ENCODE measurements at places on chromosomes 2 and 18. TPM values are rescaled to one million over a fixed set of nuclear protein-coding genes. Genes with fewer than 3 reads are reported as not detected.

GRCh38 chr2:67616749-67617148 lies 219.6 kb downstream of the ETAA1 start:
- DNase-seq = no peak

DNA sequence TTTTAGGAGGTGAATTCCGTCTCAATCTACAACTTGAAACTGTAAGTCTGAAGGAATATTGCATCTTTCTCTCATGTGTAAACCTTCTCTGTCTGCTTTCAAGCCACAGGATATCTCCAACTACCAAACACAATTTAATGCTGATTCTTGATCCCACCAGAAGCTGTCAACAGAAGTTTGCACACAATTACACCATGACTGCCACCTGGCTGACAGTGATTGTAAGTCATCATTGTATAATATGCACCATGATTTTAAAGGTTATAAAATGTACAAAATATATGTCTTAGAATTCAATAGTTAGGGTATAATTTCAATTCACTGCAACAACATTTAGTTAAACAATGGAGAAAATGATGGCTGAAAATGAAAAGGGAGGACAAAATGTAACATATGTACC lies 18.4 kb downstream of the PREPL start:
- no peak for DNase-seq

DNA sequence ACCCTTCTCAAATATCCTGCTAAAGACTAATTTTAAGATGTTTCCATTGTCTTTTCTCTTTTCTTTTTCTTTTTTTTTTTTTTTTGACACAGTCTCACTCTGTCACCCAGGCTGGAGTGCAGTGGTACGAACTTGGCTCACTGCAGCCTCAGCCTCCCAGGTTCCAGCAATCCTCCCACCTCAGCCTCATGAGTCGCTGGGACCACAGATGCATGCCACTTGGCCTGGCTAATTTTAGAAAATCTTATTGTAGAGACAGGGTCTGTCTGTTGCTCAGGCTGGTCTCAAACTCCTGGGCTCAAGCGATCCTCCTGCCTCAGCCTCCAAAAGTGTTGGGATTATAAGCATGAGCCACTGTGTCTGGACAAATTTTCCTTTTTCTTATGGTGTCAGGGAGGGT lies 167.5 kb downstream of the MCFD2 start:
- DNase-seq = no peak

MFSD2B gene
- not detected for total RNA-seq

DNA sequence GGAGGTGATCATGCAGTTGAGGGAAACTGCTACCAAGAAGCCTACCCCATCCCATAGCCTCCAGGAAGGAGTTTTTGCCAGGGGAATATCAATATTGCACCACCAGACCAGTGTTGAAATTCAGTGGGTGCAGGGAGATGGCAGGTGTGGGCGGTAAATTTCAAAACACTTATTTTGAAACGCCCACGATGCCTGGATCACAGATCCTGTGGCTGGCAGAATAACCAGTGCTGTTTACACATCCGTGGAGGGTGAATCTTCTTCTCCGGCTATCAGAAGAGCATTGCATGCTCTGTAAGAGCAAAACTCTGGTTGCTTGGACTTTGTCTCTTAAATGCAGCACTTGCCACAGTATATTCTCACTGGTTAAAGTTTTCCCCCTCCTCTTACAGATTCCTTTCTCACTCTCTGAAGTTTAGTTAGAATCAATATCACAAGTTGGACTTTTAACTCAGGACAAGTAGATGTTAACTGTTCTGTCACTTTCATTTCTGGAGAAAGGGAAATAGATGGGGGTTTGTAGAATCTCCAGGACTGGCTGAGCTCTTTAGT lies 70.5 kb upstream of the ZCCHC2 start:
- DNase-seq = no peak

RTP5 gene
- total RNA-seq = not detected

- DNase-seq = no peak
Measured at GRCh38 chr2:163441603-163442002, 294.2 kb downstream of the FIGN start.

DNA sequence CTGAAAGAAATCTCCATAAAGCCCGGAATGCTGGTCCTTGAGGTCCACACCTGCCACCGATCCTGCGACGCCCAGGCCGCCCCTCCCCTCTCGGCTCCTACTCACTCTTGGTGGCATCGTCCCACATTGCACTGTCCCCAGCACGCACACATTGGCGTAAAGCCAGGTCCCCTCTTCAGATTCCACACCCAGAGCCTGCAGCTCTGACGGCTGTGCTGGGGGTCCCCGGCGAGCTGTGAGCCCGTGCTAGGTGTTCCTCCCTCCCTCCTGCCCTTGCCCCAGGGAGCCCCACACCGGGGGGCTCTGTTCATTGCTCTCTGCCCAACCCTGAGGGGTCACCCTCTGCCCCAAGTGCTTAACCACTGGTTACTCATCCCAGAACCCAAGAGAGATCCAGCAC lies 8.5 kb downstream of the TPO start:
- DNase-seq = no peak

CRYBA2 gene
- not detected for total RNA-seq

DNA sequence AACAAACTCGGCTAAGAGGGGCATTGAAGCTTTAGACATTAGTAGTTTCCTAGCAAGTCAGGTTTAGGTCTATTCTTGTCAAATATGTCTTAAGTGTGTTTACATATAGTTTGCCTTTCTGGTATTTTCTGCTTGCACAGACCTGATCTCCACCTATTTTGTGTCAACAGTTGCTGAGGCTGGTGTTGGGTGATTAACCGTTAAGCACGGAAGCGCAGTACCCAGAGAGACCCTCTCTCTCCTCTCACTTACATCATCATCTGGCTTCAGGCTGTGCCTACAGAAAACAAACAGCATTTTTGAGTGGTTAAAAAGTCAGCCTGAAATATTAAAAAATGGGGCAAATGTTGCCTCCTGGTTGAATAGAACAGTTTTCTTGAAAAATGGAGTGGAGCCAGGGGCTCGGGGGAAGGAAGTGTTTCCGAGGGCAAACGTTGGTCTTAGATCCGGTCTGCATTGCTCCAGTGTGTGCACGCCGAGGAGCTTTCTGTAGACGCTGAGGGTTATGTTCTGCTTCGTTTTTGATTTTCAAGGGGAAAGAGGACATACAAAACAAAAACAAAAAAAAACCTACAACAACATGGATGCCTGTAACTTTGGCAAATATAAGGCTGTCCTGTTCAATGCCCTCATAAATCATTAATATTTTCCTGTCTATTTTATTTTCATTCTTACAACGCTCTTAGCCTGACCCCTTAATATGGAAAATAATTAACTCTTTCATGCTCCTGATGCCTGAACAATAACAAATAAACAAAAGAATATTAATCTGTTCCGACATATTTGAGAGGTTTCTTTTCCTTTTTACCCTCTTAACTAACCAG lies 120.8 kb downstream of the MEIS1 start:
- DNase-seq = no peak

DNA sequence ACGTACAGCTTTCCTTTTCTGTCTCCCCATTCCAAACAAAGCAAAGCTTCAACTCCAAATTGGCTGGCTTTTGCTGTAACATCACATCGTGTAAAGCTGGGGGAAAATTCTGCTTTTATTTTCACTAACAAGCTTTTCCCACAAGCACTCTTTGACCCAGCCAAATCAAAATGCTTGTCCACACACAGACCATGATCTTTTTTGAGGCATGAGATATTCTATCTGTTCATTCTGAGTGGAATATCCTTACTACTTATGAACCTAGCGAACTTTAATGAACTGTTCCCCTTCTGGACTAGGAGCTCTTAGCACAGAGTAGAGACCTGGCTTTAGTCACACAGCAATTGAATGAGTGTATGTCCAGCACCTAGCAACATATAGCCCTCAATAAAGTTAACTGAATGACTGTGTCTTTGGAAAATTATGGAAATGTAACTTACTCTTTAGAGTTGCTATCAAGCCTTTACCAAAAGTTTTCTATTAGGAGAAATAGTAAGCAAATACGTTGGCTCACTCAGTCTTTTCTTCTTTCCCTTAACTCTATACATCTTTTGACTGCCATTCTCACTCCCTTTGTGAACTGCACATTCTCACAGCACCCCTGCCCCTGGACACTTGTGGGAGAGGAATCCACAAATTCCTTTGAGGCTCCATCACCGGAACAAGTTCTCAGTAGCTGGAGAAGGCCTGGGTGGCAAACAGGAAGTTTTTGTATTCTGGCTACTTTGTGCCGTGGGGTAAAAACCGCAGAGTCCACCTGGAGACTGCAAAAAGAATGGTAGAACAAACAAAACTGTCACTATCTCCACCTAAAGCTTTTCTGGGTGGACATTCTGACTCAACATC lies 1.3 kb upstream of the UBE2E3 start:
- no peak for DNase-seq

DNA sequence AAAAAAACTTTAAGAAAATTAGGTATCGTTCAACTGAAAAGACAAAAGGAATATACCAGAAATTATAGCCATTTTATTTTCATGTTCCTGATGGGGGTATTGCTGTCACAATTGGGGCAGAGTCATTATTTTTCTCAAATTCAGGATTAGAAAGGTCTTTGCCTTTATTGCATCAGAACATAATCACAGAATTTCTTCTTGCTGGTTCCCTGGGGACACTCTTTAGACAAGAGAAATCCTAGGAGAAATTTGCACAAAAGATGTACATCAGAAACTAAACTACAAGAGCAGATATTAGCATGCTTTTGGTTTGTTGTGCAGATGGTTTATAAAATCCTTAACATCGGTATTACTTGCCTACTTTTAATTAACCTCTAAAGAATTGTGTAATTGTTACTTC lies 103.2 kb downstream of the NCOA1 start:
- no peak for DNase-seq

DNA sequence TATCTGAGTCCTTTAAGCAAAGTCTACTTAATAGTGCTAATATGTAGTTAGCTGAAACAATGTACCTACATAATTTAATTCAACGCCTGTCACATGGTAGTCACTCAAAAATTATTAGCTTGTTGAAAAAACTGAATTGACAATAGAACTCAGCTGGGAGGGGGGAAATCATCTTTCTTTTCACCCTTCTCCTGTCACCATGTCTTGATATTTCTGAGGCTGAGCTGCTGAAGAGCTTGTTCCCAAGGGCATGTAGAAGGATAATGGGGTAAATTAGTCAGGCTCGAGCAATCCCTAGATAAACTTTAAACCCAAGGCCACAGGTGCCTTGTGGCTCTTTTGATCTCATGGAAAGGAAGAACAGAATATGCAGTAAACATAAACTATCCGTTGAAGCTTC lies 339.6 kb upstream of the LRATD1 start:
- DNase-seq = no peak

GRCh38 chr18:45339810-45340550 lies 275.3 kb upstream of the SLC14A2 start:
- DNase-seq = no peak

- DNase-seq = no peak
Measured at GRCh38 chr2:191150230-191150599, 579 bp downstream of the STAT4 start.

DNA sequence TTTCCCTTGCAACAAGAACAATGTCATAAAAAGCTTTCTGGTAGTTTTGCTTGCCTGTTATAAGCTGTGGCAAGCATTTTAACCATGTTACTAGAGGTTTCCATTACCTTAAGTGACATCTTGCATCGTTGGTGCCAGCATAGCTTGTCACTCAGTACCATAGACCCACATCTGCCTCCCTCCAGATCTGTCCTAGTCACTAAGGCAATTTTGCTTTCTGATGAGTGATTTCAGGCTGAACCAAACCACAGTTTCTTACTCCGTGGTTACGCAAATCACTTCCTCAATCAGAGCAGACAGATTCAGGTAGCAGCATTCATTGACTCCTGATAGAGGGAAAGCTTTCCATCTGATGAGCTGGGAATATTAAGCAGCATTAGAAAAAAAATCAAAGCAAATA lies 1057.5 kb upstream of the FAM98A start:
- no peak for DNase-seq

DNA sequence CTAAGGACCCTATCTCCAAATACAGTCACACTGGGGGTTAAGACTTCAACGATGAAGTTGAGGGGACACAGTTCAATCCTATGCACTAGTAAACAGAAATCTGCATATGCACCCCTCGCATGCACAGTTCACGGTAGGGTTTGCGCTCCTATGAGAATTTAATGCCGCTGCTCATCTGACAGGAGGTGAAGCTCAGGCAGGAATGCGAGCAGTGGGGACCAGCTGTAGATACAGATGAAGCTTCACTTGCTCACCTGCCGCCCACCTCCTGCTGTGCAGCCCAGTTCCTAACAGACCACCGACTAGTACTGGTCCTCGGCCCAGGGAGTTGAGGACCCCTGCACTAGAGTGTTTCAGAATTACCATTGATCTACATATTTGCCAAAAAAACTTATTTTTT lies 40.0 kb upstream of the FAHD2A start:
- DNase-seq = no peak

AKAIN1 gene
- not detected for total RNA-seq

DNA sequence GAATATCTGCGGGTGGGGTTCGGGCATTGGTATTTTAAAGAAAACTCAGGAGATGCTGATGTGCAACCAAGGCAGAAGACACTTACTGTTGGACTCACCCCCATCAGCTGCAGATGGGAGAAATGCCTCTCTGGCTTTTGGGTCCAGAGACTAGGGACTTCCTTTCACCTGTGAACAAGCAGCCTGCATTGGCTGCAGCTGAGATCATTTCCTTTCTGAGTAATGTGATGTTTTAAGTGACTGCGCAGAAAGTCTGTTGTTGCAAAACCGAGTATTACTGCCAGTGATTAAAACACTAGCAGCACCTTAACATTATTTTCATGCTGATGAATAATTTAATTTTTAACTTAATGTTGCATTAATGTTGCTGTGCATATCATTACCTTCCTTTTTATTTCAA lies 143.0 kb downstream of the TSN start:
- no peak for DNase-seq

DNA sequence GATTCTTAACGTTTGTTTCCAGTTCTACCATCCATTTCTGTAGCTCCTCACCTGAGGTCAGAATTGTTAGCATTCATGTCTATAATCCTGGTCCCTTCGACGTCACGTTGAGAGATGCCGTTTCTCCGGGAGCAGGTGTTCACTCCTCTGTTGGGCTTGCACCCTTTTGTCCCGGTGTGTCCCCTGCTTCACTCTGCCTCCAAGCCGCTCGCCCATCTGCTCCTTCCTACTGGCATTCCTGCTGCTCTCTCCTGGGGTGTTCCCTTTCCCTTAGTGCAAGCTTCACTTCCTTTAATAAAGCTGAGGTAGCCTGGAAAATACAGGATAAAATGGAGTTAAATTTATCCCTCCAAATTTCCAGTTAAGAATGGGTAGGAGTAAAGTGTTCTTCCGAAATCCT lies 61.9 kb upstream of the CABYR start:
- no peak for DNase-seq

NTSR2 gene
- total RNA-seq = not detected

DNA sequence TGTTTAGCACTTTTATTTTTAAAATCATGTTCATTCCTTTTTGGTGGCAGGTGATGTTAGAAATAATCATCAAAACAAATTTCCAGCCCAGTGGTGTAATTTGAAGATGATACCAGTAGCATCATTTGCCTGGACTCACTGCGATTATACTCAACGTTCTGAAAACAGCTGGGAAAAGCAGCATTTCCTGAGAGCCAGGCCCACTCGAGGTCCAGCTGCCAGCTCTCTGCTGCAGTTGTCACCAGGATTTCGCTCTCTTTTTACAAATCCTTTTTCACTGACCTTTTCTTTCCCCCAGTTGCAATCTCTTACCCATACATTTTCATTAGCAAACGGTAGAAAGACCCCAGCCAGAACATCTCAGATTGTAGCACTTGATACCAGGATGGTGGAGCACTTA lies 110.6 kb upstream of the LYPD1 start:
- no peak for DNase-seq

LIMS3 gene
- total RNA-seq = 10.0 TPM

- DNase-seq = no peak
Measured at GRCh38 chr2:127623388-127624319, 22.3 kb upstream of the GPR17 start.

GRCh38 chr2:85445316-85446295 lies 27.1 kb downstream of the SH2D6 start:
- DNase-seq = no peak
